ENCODE measurements at places on chromosomes 6 and 20. TPM values are rescaled to one million over a fixed set of nuclear protein-coding genes. Genes with fewer than 3 reads are reported as not detected.
A peak's percentile ranks its signal among the peaks of the same experiment; 100 is the strongest.

Gene ARFGEF3
- 0.07 TPM for total RNA-seq

DNA sequence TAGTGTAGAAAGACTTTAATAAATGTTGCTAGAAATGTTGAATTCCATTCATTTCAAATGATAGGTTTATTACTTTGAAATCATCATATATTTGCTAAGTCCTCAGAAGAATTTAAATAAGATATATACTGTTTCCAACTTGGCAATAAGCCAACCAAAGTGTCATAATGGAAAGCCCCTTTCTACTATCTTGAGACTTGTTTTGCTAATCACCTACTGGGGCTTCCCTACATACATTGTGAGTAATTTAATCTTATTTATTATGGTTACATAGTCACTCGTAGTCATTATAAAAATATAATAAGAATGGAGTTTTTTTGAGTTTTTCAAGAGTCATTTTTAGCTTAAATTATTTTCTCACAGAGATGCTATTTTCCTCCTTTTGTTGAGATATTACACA, 20.7 kb downstream of the COL19A1 start:
- no peaks in the 10 kb centered on the region for H3K36me3 ChIP-seq
- H3K4me1 ChIP-seq: no peaks in the 10 kb centered on the region
- H3K4me3 ChIP-seq: no peak overlapping the region
- DNase-seq: no peak
- H3K27me3 ChIP-seq: no peaks in the 10 kb centered on the region
- no peak overlapping the region for H3K27ac ChIP-seq

Gene GATA5
- 0.49 TPM for total RNA-seq

- no peaks in the 10 kb centered on the region for H3K27me3 ChIP-seq
- H3K27ac ChIP-seq: peak overlapping the region; percentile 90
- peaks cover 12% of the 10 kb centered on the region for H3K4me1 ChIP-seq
- peak; percentile 94 for DNase-seq
Observed at GRCh38 chr6:129683601-129684322, 26.2 kb downstream of the ARHGAP18 start.

GRCh38 chr6:132872923-132873322, 58.6 kb downstream of the RPS12 start:
- no peak for DNase-seq
- no peaks in the 10 kb centered on the region for H3K4me1 ChIP-seq
- H3K36me3 ChIP-seq: no peaks in the 10 kb centered on the region
- H3K4me3 ChIP-seq: no peak overlapping the region
- H3K27ac ChIP-seq: no peak overlapping the region

GRCh38 chr20:43915211-43916072, 790 bp downstream of the TOX2 start:
- H3K36me3 ChIP-seq: no peaks in the 10 kb centered on the region
- H3K4me1 ChIP-seq: peaks cover 22% of the 10 kb centered on the region
- H3K27me3 ChIP-seq: no peaks in the 10 kb centered on the region
- H3K4me3 ChIP-seq: no peak overlapping the region

GRCh38 chr20:62631336-62632308, 10.7 kb upstream of the SLCO4A1 start:
- H3K4me1 ChIP-seq: no peaks in the 10 kb centered on the region
- no peaks in the 10 kb centered on the region for H3K36me3 ChIP-seq
- DNase-seq: no peak
- no peak overlapping the region for H3K27ac ChIP-seq

- no peak for DNase-seq
- H3K4me1 ChIP-seq: no peaks in the 10 kb centered on the region
- no peaks in the 10 kb centered on the region for H3K36me3 ChIP-seq
Observed at GRCh38 chr6:2872423-2873358, 30.4 kb downstream of the SERPINB9 start.

- H3K4me1 ChIP-seq: peaks cover 2% of the 10 kb centered on the region
- DNase-seq: no peak
- no peaks in the 10 kb centered on the region for H3K36me3 ChIP-seq
Observed at GRCh38 chr20:36110994-36111393, 43.5 kb upstream of the EPB41L1 start.

Gene SPTLC3
- not detected for total RNA-seq

Gene SLC17A3
- not detected for total RNA-seq

DNA sequence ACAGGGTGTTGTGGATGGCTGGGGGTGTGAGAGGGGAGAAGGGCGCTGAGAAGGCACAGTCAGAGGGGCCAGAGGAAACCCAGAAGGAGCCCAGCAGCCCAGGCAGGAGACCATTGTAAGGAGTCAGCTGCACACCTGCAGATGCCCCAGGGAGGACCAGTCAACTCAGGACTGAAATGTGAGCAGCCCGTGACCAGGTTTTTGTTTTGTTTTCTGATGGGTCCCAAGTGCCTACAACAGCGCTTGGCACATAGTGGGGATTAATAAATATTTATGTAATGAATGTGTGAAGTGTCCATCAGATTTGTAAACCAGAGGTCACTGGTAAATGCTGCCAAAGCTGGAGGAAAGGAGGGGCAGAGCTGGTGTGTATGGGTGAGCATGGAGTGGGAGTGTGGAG, 30.2 kb downstream of the TRAM2 start:
- H3K27me3 ChIP-seq: no peaks in the 10 kb centered on the region
- no peak overlapping the region for H3K27ac ChIP-seq
- H3K4me1 ChIP-seq: peaks cover 19% of the 10 kb centered on the region
- H3K36me3 ChIP-seq: no peaks in the 10 kb centered on the region
- no peak for DNase-seq

- H3K4me3 ChIP-seq: no peak overlapping the region
- no peak for DNase-seq
- no peak overlapping the region for H3K27ac ChIP-seq
Observed at GRCh38 chr20:13644010-13644409, 5.3 kb upstream of the TASP1 start.

Gene MYB
- total RNA-seq: 140 TPM

DNA sequence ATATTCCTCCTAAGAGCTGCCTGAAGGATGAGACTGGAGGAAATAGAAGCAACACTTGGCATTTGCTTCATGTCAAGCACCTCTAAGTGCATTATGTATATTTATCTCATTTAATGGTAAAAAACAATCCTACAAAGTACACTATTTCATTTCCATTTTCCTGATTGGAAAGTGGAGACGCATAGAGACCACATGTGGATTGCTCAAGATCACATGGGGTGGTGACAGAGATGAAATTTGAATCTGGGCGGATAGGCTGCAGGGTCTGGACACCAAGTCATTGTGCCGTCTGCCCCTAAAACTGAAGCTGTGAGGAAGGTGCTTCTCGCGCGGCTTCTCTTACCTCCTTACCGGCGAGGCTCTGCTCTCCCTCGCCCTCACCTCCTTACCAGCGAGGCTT, 30.3 kb downstream of the BANF2 start:
- H3K4me3 ChIP-seq: no peak overlapping the region
- peaks cover 52% of the 10 kb centered on the region for H3K27me3 ChIP-seq
- no peak for DNase-seq
- H3K4me1 ChIP-seq: no peaks in the 10 kb centered on the region
- H3K27ac ChIP-seq: no peak overlapping the region
- no peaks in the 10 kb centered on the region for H3K36me3 ChIP-seq

Gene SIRPB1
- not detected for total RNA-seq

Gene CGAS
- 0.04 TPM for total RNA-seq

DNA sequence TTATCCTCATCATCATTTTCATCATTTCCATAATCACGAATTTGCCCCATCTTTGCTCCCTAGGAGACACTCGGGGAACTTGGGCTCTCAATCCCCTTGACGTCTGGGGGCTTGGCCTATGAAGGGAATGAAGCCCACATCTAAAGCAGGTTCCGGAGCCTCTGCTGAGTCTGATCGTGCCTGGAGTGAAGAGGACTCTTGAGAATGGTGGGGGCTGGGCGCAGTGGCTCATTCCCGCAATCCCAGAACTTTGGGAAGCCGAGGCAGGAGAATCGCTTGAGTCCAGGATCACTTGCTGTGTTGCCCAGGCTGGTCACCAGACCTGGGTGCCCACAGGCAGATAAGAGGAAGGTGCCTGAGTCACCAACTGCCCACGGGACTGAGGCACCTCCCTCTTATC, 114.5 kb downstream of the SYCP2 start:
- H3K4me3 ChIP-seq: no peak overlapping the region
- no peaks in the 10 kb centered on the region for H3K4me1 ChIP-seq
- no peaks in the 10 kb centered on the region for H3K36me3 ChIP-seq
- peaks cover 27% of the 10 kb centered on the region for H3K27me3 ChIP-seq

Gene C6orf52
- 10.5 TPM for total RNA-seq

Gene GABRR2
- total RNA-seq: not detected

- H3K27me3 ChIP-seq: no peaks in the 10 kb centered on the region
- H3K4me1 ChIP-seq: no peaks in the 10 kb centered on the region
- H3K36me3 ChIP-seq: no peaks in the 10 kb centered on the region
- no peak overlapping the region for H3K4me3 ChIP-seq
- DNase-seq: no peak
Observed at GRCh38 chr6:31920811-31921210, 6.7 kb upstream of the C2 start.

Gene NRN1
- total RNA-seq: not detected

GRCh38 chr20:30175681-30176080, 1081.8 kb upstream of the DEFB115 start:
- H3K27ac ChIP-seq: no peak overlapping the region
- no peak overlapping the region for H3K4me3 ChIP-seq

GRCh38 chr6:134596191-134596590, 278.3 kb upstream of the SGK1 start:
- no peak overlapping the region for H3K4me3 ChIP-seq
- H3K27me3 ChIP-seq: no peaks in the 10 kb centered on the region
- no peak for DNase-seq
- no peaks in the 10 kb centered on the region for H3K36me3 ChIP-seq
- H3K4me1 ChIP-seq: peaks cover 2% of the 10 kb centered on the region

DNA sequence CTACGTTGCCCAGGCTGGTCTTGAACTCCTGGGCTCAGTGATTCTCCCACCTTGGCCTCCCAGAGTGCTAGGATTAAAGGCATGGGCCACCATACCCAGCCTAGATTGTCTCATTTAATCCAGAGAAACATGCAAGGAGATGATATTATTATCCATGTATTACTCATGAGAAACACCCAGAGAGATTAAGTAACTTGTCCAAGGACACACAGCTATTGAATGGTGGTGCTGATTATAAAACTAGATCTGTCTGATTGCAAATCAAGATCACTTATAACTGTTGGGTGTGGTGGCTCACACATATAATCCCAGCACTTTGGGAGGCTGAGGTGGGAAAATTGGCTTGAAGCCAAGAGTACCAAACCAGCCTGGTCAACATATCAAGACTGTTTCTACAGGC, 94.4 kb upstream of the ZNF217 start:
- H3K27ac ChIP-seq: no peak overlapping the region
- no peaks in the 10 kb centered on the region for H3K36me3 ChIP-seq
- H3K4me3 ChIP-seq: no peak overlapping the region
- DNase-seq: no peak

DNA sequence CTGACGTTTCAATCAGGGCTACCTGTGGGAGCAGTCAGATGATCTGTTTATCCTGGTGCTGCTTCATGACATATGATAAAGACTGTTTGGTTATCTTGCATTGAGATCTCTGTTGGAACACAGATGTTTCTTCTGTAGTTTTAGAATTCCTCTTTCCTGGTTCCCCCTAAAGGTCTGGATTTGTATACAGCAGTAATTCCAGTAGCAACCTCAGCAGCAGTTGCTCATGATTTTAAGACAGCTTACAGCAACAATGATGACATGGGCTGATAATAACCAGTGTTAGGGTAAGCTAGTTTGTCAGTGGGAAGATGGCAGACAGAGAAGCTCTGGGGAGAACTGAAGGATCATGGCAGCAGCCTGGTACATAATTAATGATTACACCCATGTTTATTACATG, 439.4 kb downstream of the PHF3 start:
- H3K27ac ChIP-seq: no peak overlapping the region
- no peaks in the 10 kb centered on the region for H3K4me1 ChIP-seq
- no peaks in the 10 kb centered on the region for H3K27me3 ChIP-seq
- H3K4me3 ChIP-seq: no peak overlapping the region
- DNase-seq: no peak

- H3K27ac ChIP-seq: no peak overlapping the region
- DNase-seq: no peak
- no peaks in the 10 kb centered on the region for H3K36me3 ChIP-seq
- H3K4me3 ChIP-seq: no peak overlapping the region
Observed at GRCh38 chr20:39880890-39881289, 808.1 kb downstream of the MAFB start.

Gene RGS17
- total RNA-seq: not detected

DNA sequence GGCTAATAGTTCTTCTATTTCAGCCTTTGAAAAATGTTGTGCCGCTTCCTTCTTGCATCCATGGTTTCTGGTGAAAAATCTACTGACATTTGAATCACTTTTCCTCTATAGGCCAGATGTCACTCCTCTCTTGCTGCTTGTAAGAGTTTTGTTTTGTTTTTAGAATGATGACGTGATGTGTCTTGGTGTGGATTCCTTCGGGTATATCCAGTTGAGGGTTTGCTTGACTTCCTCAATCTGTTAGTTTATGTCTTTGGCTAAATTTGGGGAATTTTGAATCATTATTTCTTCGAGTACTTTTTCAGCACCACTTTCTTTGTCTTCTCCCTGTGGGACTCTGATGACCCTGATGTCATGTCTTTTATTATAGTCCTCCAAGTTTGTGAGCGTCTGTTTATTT, 175.5 kb downstream of the MYLK4 start:
- no peaks in the 10 kb centered on the region for H3K36me3 ChIP-seq
- peaks cover 5% of the 10 kb centered on the region for H3K27me3 ChIP-seq
- no peak overlapping the region for H3K27ac ChIP-seq
- H3K4me1 ChIP-seq: no peaks in the 10 kb centered on the region

Gene PTCRA
- not detected for total RNA-seq

GRCh38 chr20:47995661-47996060, 210.4 kb upstream of the SULF2 start:
- no peaks in the 10 kb centered on the region for H3K27me3 ChIP-seq
- no peak overlapping the region for H3K4me3 ChIP-seq
- no peak overlapping the region for H3K27ac ChIP-seq
- no peak for DNase-seq

- no peaks in the 10 kb centered on the region for H3K4me1 ChIP-seq
- no peaks in the 10 kb centered on the region for H3K36me3 ChIP-seq
- no peak overlapping the region for H3K4me3 ChIP-seq
- no peak for DNase-seq
- no peaks in the 10 kb centered on the region for H3K27me3 ChIP-seq
Observed at GRCh38 chr6:105681061-105681460, 278.2 kb upstream of the PREP start.

Gene SNAI1
- total RNA-seq: 13.4 TPM

GRCh38 chr20:51697096-51697826, 70.9 kb downstream of the ATP9A start:
- no peak for DNase-seq
- no peaks in the 10 kb centered on the region for H3K36me3 ChIP-seq
- H3K27ac ChIP-seq: no peak overlapping the region
- no peak overlapping the region for H3K4me3 ChIP-seq
- H3K27me3 ChIP-seq: peaks cover 61% of the 10 kb centered on the region

Gene NTSR1
- 0.38 TPM for total RNA-seq

Gene HLA-C
- 5.3 TPM for total RNA-seq
